Lung microvascular endothelial cell (primary cell): ENCODE measurements at places on chromosomes 16 and 17. TPM values are rescaled to one million over a fixed set of nuclear protein-coding genes. Genes with fewer than 3 reads are reported as not detected.

DNA sequence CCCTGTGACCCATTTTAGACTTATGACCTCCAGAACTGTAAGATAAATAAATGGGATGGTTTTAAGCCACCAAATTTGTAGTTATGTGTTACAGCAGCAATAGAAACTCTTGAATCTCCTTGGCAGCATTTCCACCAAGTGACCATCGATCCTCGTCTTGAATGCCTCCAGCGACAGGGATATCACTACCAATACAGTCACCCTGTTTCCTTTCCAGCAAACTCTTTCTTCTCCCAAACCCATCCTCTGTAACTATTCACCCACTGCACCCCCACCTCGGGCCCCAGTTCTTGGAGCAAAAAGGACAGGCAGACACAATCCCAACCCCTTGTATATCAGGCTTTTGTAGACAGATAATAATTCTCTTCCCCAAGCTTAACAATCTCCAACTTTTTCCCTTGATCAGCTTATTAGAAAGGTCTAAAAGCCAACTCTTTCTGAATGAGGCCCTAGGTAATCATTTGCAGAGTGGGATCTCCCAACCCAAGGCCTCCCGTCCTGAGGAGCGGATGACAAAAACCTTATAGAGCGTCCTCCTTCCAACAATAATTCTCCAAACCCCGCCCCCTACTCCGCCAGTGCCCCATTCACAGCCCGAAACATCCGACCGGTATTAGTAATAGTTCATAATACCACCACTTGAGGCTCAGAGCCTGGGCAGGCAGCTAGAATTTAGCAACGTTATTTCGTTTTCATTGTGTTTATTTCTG, 14.7 kb upstream of the PLLP start:
- DNase-seq, result no peak

Gene SIRT7
- 11.3 and 13.1 TPM in 2 replicates for total RNA-seq

GRCh38 chr17:11094331-11094730, 146.7 kb upstream of the SHISA6 start:
- no peak for DNase-seq

DNA sequence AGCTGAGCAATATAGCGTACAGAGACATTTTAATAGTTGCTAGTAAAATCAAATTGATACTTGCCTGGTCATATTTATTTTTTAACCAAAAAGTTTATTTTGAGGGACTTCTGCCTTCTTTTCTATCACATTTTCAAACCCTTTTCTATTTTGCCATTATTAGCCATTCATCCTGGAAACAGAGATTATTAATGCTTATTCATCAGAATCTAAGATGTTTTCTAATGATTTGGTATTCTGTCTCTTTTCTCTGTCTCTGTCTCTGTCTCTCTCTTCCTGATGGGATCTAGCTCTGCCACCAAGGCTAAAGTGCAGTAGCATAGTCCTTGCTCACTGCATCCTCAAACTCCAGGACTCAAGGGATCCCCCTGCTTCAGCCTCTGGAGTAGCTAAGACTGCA, 871.3 kb upstream of the CDH8 start:
- DNase-seq, result no peak
